Colonic mucosa (tissue), 4 donors: ENCODE measurements at places on chromosomes 7 and 10. TPM values are rescaled to one million over a fixed set of nuclear protein-coding genes. Genes with fewer than 3 reads are reported as not detected.
A peak's percentile ranks its signal among the peaks of the same experiment; 100 is the strongest.

- no peak for DNase-seq
Observed at GRCh38 chr7:95614442-95614940, 18.2 kb upstream of the PDK4 start.

IL6 gene
- total RNA-seq: 0.77 TPM

DNA sequence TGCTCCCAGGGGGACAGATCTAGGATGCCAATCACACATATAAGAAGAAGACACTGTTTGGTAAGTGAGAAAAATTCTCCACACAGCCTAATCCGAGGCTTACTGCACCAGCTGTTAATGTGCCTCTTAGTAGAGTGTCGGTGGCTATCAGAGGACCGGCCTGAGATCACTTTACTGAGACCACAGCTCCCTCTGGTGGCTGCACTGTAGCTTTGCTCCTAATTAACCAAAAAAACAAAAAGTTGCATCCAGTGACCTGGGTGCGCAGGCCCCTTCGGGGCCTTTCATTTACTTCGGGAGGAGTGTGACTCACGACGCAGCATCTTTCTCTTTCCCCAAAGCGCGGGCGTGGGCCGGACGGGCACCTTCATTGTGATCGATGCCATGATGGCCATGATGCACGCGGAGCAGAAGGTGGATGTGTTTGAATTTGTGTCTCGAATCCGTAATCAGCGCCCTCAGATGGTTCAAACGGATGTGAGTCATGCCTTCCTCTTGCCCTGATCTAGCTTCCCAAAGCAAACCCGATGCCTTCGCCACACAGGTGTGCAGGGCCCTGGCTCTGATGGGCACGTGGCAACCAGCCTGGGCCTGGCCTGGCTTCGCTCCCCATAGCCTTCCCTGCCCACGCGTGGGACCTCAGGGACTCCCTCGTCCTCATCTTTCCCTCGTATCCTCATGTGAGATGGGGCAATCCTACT lies 56.7 kb downstream of the MKI67 start:
- peak; percentile 64 for DNase-seq

- no peak for DNase-seq
Observed at GRCh38 chr10:24821986-24822385, 98.3 kb upstream of the ARHGAP21 start.

ENKUR gene
- total RNA-seq: 0.20 TPM

SNX10 gene
- total RNA-seq: 3.1 TPM

LDB3 gene
- total RNA-seq: 0.72 TPM

TLX1 gene
- 0.21 TPM for total RNA-seq

- DNase-seq: no peak
Observed at GRCh38 chr7:112799448-112800120, 9.4 kb upstream of the TMEM168 start.

GRCh38 chr10:28833313-28833712 lies 156.0 kb downstream of the BAMBI start:
- DNase-seq: no peak

GRCh38 chr10:130458509-130458908 lies 322.3 kb downstream of the GLRX3 start:
- no peak for DNase-seq

GRCh38 chr7:27346531-27347275 lies 104.1 kb downstream of the EVX1 start:
- peak; percentile 73 for DNase-seq

ZNF736 gene
- total RNA-seq: 7.9 TPM

DNA sequence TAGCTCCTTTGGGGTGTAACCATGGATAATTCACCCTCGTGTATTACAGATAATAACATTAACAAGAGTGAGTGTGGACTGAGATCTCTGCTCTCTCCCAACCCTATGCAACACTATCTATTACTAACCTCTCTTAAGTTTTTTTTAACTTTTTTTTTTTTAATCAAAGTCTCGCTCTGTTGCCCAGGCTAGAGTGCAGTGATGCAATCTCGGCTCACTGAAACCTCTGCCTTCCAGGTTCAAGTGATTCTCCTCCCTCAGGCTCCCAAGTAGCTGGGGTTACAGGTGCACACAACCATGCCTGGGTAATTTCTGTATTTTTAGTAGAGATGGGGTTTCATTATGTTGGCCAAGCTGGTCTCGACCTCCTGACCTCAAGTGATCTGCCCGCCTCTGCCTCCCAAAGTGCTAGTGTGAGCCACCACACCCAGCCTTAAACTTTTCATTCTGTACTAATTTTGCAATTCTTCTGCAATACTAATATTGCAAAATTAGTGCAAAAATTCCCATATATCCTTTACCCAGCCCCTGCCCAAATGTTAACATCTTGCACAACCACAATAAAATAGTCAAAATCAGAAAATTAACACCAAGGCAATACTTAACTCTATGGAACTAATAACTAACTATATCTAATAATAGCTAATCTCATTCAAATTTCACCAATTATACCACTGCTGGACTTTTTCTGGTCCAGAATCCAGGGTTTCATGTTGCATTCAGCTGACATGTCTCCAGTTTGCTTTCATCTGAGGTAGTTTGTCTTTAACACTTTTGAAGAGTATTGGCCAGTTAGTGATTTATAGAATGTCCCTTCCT lies 66.5 kb upstream of the TCF7L2 start:
- no peak for DNase-seq
